ENCODE measurements at places on chromosomes 2 and 18.

DNA sequence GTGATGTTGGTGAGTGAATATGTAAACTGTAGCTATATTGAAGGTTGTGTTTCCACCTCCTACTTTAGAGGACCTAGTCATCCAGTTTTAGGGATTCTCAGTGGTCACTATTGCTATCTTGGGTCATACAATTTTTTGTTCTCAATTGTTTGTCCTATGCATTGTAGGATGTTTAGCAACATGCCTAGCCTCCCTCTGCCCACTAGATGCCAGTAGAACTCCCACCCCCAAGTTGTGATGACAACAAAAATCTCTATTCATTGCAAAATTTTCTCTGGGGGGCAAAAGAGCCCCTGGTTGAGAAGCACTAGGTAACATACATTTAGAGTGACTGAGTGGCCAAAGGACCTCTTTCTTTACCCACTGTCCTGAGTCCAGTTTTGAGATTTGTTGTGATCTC is 87.3 kb downstream of the LRRTM4 start:
- DNase-seq = no peak

GRCh38 chr2:60556576-60557485 is 3.4 kb upstream of the BCL11A start:
- DNase-seq = no peak

GRCh38 chr2:233084488-233084887 is 24.3 kb downstream of the INPP5D start:
- no peak for DNase-seq

- DNase-seq = no peak
Measured at GRCh38 chr2:17756668-17757067, 2.7 kb downstream of the GEN1 start.

DNA sequence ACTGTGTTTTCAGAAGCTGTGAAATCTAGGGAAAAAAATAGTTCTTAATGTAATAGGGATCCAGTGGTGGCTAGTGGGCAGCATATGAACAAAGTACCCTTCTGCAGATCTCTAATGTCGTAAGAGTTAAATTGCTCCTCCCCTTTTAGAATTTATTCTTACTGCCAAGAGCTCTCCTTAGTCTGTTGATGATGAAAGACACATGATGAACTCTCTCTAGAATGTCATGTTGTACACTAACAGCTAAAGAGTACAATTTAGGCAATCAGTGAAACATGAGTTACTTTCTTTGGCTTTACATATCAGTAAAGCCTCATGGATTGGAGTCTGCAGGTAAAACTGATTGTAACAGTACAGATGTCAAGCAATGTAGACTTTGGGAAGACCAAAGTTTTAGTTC is 84.2 kb downstream of the SLC39A10 start:
- no peak for DNase-seq

- no peak for DNase-seq
Measured at GRCh38 chr18:79382681-79383387, 12.9 kb upstream of the NFATC1 start.

DNA sequence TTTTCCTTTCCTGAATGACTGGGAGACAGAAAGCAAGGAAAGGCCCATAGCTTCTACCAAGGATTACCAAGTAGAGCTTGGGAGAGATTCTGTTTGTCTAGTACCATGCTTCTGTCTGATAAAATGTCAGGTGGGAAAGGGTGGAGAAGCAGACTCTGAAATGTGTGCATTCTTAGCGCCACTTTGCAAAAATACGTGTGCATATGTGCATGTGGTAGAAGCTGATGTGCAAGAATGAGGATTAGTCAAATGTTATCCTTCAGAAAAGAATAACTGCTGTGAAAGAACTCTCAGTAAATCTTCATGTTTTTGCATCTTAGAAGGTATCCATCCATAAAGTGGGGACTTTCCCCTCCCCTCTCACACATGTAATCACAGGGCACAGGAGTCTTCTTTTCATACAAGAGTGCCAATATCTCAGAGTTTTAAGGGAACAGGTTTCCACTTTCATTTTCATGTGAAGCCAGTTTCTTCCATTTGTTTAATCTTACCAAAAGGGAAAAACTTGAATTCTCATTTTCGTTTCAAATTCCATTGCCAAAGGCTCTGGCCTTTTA is 15.4 kb upstream of the DGKD start:
- DNase-seq = no peak

DNA sequence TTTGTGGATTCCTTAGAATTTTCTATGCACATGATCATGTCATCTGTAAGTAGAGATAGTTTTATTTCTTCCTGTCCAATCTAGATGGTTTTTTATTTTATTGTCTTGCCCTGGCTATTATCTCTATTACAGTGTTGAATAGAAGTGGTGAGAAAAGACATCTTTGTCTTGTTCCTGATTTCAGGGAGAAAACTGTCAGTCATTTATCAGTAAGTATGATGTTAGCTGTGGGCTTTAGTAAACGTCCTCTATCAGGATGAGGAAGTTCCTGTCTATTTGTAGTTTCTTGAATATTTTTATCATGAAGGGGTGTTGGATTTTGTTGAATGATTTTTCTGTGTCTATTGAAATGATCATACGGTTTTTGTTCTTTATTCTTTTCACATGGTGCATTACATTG is 5.3 kb downstream of the PLEKHH2 start:
- DNase-seq = no peak

- no peak for DNase-seq
Measured at GRCh38 chr2:45834372-45834771, 182.9 kb downstream of the PRKCE start.

DNA sequence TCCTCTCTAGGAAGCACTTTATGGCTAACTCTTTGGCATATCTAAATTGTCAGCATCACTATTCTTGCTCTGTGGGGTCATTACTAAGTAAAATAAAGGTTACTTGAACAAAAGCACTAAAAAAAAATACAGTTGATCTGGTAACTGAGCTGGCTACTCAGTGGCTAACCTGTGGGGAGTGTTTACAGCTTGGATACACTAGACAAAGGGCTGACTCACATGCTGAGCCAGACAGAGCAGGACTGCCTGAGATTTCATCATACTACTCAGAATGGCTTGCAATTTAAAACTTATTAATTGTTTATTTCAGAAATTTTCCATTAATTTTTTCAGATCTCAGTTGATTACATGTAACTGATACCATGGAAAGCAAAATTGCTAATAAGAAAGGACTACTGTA is 1690.4 kb upstream of the SLC39A10 start:
- no peak for DNase-seq

- no peak for DNase-seq
Measured at GRCh38 chr2:197054437-197054836, 127.9 kb upstream of the PGAP1 start.

- DNase-seq = no peak
Measured at GRCh38 chr2:146271131-146271831, 1573.5 kb upstream of the ACVR2A start.

DNA sequence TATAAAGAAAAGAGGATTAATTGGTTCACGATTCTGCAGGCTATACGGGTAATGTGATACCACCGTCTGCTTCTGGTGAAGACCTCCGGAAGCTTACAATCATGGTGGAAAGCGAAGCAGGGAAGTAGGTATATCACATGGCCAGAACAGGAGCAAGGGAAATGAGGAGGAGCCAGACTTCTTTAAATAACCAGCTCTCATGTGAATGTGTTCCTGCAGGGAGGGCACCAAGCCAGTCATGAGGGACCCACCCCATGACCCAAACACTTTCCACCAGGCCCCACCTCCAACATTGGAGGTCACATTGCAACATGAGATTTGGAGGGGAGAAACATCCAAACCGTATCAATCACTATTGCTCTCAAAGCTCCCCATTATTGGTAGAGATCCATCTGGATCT is 61.8 kb downstream of the EFEMP1 start:
- DNase-seq = no peak

GRCh38 chr18:4107049-4107467 is 348.0 kb downstream of the DLGAP1 start:
- no peak for DNase-seq

DNA sequence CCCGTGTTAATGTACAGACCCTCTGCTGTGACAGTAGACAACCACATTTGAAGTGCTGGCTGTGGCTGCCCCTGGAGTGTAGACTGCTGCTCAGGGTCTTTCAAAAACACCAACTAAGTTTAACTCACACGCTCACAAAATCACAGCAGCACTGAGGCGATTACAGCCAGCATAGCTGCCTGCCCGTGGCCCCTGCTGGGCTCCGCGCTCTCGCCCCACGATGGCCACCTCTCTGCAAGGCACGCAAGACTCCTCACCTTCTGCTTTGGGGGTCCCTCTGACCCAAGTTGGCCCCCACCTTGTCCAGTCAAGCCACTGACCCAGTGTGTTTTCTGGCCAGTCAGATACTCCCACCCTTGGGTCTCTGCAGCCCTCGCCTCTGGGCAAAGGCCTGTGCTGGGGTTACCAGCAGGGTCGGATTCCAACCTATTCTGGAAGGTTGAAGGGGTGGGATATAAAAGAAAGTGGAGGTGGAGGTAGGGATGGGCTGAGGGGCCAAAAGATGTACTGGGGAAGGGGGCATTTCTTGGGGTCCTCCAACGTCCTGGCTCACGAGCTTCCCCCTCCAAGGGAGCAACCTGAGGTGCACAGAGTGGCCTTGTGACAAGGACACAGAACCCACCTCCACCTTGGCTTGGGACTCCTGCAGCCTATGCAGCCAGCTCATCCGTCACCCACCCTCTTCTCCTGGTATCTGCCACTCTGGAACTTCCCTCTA is 2.9 kb upstream of the B3GNT7 start:
- no peak for DNase-seq

Measured in SIG-M5 (cell line).